ENCODE measurements at places on chromosomes 11 and 22.

DNA sequence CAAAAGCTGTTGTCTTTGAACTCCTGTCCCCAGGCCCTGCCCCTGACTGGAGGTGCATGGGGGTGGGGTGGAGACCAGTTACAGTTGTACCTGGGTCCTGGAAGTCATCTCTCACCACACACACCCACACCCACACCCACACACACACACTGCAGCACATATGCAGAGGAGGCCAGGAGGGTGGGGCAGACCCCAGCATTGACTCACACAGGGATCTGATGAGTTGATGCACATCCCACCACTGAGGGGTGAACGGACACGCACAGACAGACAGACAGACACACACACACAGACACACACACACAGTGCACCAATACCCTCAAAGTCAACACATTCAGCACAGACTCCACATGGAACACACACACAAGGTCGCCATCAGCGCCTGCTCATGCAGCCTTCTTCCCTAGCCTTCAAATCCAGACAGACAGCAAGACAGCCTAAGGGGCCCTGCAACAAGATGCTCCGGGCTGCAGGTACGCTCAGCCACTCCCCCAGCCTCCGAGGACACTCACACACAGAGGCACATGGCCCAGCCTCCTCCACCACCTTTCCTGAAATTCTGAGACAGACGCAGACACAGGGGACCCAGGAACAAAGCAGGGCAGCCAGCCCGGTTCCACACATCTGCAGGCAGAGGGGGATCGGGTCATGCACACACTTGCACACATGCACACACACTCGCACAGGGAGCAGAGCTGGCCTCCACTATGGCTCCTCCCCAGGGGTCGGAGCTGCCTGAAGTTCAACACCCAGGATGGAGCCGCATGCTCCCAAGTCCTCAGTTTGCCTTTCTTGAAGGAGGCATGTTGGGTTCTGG is 26.5 kb downstream of the SYT7 start:
- no peak for DNase-seq

- DNase-seq, result no peak
Measured at GRCh38 chr22:48975886-48976285, 851.8 kb downstream of the BRD1 start.

- DNase-seq, result no peak
Measured at GRCh38 chr11:27112946-27113345, 72.3 kb downstream of the BBOX1 start.

DNA sequence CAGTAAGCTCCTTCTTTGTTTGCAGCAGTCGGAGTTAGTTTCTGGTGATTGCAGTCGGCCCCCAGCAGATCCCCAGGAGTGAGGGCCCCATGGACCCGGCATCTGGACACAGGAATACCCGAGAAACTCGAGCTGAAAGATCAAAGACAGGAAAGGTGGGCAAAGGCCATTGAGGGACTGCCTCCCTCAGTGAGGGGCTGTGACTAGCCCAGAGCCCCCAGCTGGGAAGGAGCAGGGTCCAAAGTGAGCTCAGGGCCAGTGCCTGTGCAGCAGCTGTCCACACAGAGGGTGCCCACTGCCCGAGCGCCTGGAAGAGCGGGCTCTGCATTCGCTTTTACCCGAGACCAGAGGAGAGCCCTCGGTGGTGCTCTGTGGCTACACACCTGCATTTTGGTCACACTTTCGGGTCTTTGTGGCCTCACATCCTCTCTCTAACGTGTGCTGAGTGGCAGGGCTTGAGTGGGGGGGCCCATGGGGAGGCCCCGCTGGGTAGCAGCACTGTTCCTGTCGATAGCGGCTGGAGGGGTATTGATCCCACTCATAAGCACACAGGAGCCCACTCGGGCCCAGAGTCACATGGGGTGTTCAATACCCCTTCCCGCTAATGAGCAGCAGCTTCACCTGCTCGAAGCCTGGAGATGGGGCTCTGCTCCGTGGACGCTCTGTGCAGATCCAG is 532.9 kb downstream of the TBC1D22A start:
- no peak for DNase-seq

Measured in astrocyte of the hippocampus (primary cell).